ENCODE measurements at places on chromosomes 7 and 10. TPM values are rescaled to one million over a fixed set of nuclear protein-coding genes. Genes with fewer than 3 reads are reported as not detected.

DNA sequence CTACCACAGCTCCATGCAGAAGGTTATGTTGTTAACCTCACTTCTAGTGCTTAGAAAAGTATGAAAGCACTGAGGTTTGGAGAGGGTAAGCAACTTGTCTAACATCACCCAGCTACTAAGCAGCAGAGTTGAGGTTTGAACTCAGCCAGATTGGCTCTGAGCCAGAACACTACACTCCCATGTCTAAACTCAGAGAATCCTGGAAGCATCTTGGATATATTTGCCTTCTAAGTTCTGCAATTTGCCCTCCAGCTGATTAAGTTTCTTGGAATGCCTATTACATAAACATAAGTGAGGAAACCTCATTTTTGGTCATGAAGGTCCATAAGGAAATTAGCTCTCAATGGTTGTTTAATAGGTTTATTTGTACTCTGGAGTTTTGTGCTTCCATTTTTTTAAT, 78.1 kb upstream of the PHYHIPL start:
- no peak overlapping the region for H3K4me3 ChIP-seq
- H3K27me3 ChIP-seq: no peaks in the 10 kb centered on the region
- DNase-seq: peak; percentile 52
- H3K36me3 ChIP-seq: no peaks in the 10 kb centered on the region

GRCh38 chr7:130721486-130722277, 12.3 kb downstream of the KLF14 start:
- DNase-seq: peak; percentile 91
- no peaks in the 10 kb centered on the region for H3K4me1 ChIP-seq
- no peak overlapping the region for H3K27ac ChIP-seq
- peaks cover 5% of the 10 kb centered on the region for H3K27me3 ChIP-seq
- H3K36me3 ChIP-seq: no peaks in the 10 kb centered on the region

DNA sequence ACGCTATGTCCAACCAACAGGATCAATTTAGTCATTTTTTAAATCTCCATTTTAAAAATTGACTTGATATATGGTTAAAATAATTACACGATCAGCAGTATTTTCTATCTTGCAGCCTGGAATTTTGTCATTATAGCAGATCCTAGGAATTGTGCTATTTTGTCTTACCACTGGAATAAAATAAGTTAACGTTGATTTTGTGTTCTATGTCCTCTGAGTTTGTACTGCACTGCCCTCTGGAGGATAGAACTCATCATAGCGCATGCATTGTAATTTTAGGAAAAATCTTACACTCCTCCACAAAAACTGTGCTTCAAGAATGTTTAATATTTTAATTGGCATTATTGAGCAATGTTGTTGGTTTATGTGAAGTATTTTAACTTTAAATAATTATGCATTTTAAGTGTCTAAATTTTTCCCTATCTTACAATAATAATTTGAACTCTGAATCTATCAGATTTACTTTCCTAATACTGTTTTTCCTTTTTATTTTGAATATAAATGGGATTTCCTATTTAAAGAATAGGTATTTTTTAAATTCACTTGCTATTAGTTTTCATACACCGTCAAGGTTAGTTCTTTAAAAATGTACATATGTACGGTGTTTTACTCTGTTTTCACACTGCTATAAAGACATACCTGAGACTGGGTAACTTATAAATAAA, 220.1 kb downstream of the PPP1R3A start:
- H3K4me1 ChIP-seq: no peaks in the 10 kb centered on the region
- H3K36me3 ChIP-seq: no peaks in the 10 kb centered on the region
- no peak overlapping the region for H3K4me3 ChIP-seq
- no peak for DNase-seq

DNA sequence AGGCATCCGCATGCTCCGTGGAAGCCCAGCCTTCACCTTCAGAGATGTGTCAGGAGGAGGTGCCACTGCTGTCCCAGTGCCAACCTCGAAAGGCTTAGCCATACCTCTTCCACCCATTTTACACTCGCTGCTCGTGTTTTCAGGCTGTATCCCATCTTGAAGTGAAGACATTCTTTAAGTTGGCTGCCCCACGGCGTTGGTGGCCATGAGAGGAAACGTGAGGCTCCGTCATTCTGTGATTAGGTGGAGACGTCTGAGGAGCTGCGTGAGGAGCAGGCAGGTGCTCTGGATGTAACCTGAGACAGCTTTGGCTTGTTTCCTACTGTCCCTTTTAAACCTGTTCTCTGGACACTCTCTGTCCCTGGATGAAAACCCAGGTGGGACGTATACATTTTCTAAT, 159.9 kb upstream of the RNF32 start:
- no peaks in the 10 kb centered on the region for H3K36me3 ChIP-seq
- no peak overlapping the region for H3K27ac ChIP-seq
- H3K4me3 ChIP-seq: no peak overlapping the region
- no peaks in the 10 kb centered on the region for H3K27me3 ChIP-seq
- no peaks in the 10 kb centered on the region for H3K4me1 ChIP-seq

- no peak overlapping the region for H3K4me3 ChIP-seq
- H3K36me3 ChIP-seq: no peaks in the 10 kb centered on the region
- H3K27ac ChIP-seq: no peak overlapping the region
- DNase-seq: no peak
- H3K4me1 ChIP-seq: no peaks in the 10 kb centered on the region
Measured at GRCh38 chr7:8386926-8387550, 46.4 kb upstream of the NXPH1 start.

DNA sequence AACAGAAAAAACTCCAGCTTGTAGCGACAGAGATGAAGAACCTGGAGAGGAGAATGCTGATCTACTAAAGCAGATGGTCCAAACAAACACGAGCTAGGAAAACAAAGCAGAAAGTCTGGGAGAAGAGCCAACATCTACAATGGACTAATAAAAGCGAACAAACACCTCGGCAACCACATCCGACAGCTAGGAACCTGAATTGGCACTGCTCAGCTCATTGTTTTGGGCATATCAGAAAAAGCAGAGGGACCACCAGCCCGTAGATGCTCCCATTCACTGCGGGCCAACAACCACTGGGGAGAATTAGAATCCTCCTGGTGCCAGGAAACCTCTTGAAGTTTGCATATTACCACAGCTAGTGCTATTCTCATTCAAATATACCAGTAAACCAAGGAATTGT, 204.7 kb downstream of the NXPH1 start:
- peaks cover 7% of the 10 kb centered on the region for H3K4me1 ChIP-seq
- no peak overlapping the region for H3K4me3 ChIP-seq
- DNase-seq: no peak
- no peaks in the 10 kb centered on the region for H3K36me3 ChIP-seq

GRCh38 chr7:45579391-45579801, 5.2 kb downstream of the ADCY1 start:
- no peak overlapping the region for H3K27ac ChIP-seq
- H3K4me1 ChIP-seq: peaks cover 14% of the 10 kb centered on the region
- peaks cover 22% of the 10 kb centered on the region for H3K27me3 ChIP-seq
- H3K4me3 ChIP-seq: no peak overlapping the region

GRCh38 chr7:132935608-132936007, 146.3 kb downstream of the CHCHD3 start:
- no peak for DNase-seq
- no peaks in the 10 kb centered on the region for H3K27me3 ChIP-seq
- H3K36me3 ChIP-seq: no peaks in the 10 kb centered on the region
- H3K4me3 ChIP-seq: no peak overlapping the region

GRCh38 chr10:89304446-89304845, 2.6 kb downstream of the IFIT2 start:
- H3K4me3 ChIP-seq: no peak overlapping the region
- H3K27ac ChIP-seq: no peak overlapping the region
- H3K4me1 ChIP-seq: peaks cover 18% of the 10 kb centered on the region
- no peaks in the 10 kb centered on the region for H3K27me3 ChIP-seq
- DNase-seq: no peak

- no peak for DNase-seq
- no peak overlapping the region for H3K4me3 ChIP-seq
- H3K36me3 ChIP-seq: no peaks in the 10 kb centered on the region
- no peaks in the 10 kb centered on the region for H3K4me1 ChIP-seq
- H3K27ac ChIP-seq: no peak overlapping the region
- no peaks in the 10 kb centered on the region for H3K27me3 ChIP-seq
Measured at GRCh38 chr7:139981511-139981895, 81.2 kb downstream of the PARP12 start.

- no peak overlapping the region for H3K4me3 ChIP-seq
- no peak overlapping the region for H3K27ac ChIP-seq
- peak; percentile 63 for DNase-seq
- H3K36me3 ChIP-seq: no peaks in the 10 kb centered on the region
Measured at GRCh38 chr10:14185316-14186045, 145.2 kb downstream of the FRMD4A start.

DNA sequence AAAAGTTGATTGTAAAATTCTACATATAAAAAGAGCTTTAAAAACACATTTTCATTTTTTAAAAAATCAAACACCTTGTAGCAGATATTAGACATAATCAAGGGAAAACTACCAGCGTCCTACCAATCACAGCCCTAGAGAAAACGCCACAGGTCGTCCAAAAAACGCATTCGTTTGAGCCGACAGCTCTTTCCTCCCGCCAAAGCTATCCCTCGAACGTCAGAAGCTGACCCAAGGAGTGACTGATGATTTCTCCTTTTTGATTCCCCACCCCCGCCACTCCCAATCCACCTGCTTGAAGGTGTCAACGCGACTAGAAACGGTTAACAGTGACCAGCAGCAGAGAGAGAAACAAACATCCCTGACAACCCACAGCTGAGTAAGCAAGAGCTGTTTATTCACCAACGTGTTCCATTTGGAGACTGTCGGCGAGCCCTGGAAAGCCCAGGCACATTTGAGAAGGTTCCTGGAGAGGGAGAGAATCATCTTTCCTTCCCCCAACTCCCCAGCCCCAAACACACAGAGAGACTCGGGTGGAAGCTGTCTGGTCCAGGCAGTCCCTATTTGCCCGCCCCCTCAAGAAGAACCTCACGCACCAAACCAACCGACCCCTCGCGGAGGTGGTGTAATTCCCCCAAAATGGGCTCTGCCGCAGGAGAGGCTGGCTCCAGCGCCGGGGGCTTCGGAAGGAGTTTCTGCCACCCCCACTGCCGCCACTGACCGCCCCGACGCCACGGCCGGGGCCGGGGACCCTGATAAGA, 622 bp downstream of the CPEB3 start:
- H3K27me3 ChIP-seq: no peaks in the 10 kb centered on the region
- no peaks in the 10 kb centered on the region for H3K4me1 ChIP-seq
- peak overlapping the region; percentile 98 for H3K27ac ChIP-seq
- DNase-seq: peak; percentile 78

- no peaks in the 10 kb centered on the region for H3K4me1 ChIP-seq
- no peak overlapping the region for H3K4me3 ChIP-seq
- no peaks in the 10 kb centered on the region for H3K27me3 ChIP-seq
- DNase-seq: no peak
- H3K27ac ChIP-seq: no peak overlapping the region
Measured at GRCh38 chr10:58796242-58796641, 283.6 kb downstream of the BICC1 start.

The GRID2IP gene
- not detected for total RNA-seq

The TUBAL3 gene
- not detected for total RNA-seq

The TRIM50 gene
- 69.4 TPM for total RNA-seq

The SLC25A28 gene
- 27.7 TPM for total RNA-seq

The LRRC61 gene
- 11.6 TPM for total RNA-seq

The LDB3 gene
- total RNA-seq: 2.2 TPM

The PDE6C gene
- total RNA-seq: not detected

Data from stomach (tissue), 19 donors.